ENCODE measurements at places on chromosomes 7 and 10.

DNA sequence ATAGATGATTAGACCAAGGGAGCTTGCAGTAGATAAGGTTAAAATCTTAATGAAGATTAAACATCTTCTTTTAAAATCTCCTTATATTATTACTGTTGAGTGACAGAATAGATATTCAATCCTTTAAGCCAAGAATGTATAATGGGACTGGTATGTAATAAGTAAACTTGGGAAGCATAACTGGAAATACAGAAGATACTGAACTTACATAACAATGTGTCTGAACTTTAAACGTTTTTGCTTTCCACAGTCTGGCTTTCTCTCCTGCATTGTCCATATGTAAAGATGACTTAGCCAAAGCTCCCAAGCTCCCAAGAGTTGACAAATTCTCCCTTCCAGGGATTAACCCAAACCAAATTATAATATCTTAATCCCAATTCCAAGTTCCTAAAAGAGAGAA, 129.8 kb downstream of the KCND2 start:
- DNase-seq, result no peak

DNA sequence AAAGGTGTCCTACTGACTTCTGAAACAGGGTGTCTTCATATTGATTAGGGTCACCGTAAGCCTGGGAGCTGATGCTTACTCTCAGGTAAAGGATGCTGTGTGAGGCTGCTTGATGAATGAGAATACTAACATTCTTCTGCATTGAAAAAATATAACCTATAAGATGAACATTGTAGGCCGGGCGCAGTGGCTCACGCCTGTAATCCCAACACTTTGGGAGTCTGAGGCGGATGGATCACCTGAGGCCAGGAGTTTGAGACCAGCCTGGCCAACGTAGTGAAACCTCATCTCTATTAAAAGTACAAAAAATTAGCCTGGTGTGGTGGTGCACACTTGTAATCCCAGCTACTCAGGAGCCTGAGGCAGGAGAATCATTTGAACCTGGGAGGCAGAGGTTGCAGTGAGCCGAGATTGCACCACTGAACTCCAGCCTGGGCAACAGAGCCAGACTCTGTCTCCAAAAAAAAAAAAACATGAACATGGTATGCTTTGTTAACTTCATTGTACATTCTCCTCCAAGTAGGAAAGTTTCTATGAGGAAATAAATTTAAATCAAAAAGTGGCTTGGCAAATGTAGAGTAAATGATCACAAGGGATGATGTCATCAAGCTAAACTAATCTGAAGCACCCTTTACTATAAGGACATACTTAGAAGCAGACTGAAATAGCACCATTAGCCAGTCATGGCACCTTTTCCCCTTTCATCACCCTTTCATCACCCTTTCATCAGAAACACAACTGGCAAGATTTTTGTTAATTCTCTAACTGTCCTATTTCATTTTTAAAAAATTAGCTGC, 1.5 kb upstream of the BRAF start:
- DNase-seq, result no peak

DNA sequence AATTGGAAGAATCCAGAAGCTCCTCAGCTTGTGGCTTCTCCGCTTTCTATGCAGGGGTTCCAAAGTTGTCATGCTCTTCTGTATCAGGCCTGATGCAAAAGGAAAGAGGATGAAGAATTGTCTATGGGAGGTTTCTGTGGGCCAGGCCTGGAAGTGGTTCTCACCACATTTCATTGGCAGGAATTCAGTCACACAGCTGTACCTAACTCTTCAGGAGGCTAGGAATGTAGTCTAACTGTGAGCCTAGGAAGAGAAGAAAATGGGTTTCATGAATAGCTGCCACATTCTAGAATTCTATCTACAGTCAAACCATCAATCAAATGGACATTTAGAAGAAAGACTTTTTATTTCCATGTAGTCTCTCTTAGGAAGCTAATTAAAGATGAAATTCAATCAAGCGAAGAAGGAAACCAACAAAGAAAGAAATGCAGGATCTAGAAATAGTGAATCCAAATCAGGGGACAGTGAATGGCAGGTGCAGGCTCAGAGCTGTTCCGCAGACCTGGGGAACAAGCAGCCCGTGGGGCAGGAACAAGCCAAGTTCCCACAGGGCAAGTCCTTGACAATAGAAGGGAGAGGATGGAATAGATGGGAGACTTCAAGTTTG, 25.4 kb upstream of the USP6NL start:
- DNase-seq, result no peak

DNA sequence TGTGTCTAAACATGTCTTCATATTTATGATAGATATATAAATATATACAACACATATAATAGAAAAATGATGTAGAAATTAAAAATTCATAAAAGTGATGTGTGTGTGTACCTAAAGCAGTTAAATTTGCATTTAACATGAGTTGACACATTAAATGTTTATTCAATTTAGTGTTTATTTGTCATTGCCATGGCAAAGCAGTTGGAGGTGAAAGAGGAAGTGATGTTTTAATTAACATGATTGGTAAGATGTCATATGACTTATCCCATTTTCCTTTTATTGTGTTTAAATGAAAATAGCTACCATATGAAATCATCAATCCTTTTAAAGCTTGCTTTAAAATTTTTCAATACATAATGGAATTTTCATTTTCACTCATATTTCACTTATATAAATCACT, 452.6 kb downstream of the SUGCT start:
- DNase-seq, result no peak

DNA sequence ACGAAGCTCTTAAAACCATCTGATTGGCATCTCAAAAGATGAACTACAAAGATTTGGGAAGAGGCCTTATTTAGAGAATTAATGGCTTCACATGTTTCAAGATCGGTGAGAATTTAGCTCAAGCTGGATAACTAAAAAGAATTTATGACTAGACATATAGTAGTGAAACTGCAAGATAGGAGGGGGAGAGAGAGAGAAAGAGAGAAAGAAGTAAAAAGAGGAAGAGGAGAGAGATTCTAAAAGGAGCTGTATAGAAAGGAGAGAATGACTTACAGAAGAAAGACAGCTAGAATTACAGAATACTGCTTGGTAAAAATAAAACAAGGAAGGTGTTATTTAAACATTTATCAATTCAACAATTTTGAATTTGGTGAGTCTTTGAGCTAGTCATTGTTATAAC, 592.3 kb downstream of the SH2D4B start:
- DNase-seq, result no peak

- DNase-seq, result no peak
Observed at GRCh38 chr10:23630885-23631284, 192.0 kb downstream of the OTUD1 start.

Data from CD4-positive, alpha-beta T cell treated with Interleukin-15 for 4 hours (primary cell).